Left cardiac atrium (tissue), 4 donors: ENCODE measurements at places on chromosomes 7 and 10. TPM values are rescaled to one million over a fixed set of nuclear protein-coding genes. Genes with fewer than 3 reads are reported as not detected.
A peak's percentile ranks its signal among the peaks of the same experiment; 100 is the strongest.

- DNase-seq: no peak
These were observed 15.8 kb upstream of the BPGM start for GRCh38 chr7:134630893-134631292.

DNA sequence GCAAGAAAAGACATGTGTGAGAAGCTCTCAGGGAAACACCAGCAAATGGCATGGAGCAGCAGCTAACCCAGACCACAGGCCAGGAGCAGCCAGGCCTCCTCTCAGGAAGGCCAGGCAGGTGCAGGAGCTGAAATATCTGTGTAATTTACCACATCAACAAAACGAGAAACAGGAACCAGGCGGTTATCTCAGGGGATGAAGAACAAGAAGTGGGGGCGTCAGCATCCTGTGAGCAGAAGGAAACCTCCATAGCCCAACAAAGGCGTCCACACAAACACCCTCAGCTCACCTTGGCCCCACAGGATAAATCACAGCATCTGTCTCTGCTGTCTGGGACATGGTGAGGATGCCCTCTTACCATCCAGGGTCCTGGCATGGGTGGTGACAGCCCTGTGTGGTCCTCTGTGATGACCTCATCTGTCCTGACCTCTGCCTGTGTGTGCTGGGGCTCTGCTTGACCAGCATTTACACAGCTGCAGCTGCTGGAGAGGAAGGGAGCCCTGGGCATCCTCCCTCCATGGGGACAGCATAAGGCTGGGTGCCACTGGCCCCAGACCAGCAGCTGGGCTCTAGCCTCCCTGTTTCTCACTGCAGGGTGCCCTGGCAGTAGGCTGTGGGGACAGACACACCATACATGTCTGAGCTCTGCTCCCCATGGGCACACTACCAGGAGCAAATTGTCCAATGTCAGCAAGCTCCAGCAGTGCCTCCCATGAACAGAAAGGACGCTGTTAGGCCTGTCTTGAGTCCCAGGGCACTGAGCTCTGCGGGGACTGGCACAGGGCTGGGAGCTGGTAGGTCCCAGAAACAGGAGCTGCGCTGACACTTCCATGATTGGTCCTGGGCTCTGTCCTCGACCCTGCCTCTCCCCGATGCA lies 34.6 kb downstream of the ANXA8 start:
- no peak for DNase-seq

GRCh38 chr7:75039709-75040108 lies 33.9 kb downstream of the RCC1L start:
- no peak for DNase-seq

DNA sequence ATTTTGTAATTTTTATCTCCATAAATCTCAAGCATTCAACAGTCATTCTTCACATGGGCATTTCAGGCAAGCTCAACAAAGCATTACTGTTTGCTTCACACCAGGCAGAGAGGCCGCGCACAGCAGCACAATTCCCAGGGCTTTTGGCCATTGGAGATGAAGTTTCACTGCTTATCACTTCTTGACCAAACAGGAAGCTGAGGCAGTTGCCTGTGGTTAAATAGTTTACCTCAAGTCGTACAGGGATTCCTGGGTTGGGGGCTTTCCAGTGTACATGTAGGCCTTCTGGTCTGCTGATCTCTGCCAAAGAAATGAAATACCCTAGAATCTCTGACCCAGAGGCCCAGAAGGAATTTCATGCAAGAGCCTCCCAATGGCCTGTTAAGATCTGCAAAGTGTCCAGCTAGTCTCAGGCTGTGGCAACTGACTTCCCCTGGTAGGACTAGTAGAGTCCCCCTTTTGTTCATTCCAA lies 11.2 kb upstream of the PRDX3 start:
- DNase-seq: no peak

DNA sequence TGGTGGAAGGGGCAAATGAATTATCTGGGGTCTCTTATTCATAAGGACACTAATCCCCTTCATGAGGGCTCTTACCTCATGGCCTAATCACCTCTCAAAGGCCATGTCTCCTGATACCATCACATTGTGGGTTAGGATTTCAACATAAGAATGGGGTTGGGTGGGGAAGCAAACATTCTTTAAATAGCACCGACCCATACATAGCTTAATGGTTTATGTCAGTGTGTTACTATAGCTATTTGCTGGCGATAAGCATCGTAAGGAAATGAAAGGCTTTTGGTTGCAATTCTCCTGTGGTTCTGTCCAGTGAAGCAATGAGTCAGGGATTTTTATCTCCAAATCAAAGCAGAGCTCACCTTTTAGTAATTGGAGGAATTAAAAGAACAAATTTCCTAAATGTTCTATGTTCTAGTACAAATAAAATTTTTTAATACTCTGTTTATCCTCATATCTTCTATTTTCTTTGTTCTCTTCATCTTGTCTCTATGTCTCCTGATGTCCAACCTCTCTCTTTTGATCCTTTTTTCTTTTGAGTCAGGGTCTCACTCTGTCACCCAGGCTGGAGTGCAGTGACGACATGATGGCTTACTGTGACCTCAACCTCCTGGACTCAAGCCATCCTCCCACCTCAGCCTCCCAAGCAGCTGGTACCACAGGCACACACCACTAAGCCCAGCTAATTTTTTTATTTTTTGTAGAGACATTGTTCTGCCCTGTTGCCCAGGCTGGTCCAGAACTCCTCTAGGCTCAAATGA lies 57.0 kb upstream of the GLCCI1 start:
- DNase-seq: no peak

GRCh38 chr7:77442636-77443035 lies 26.5 kb upstream of the GSAP start:
- DNase-seq: no peak

- no peak for DNase-seq
These were observed 7.5 kb downstream of the MPP7 start for GRCh38 chr10:28295336-28295735.

DNA sequence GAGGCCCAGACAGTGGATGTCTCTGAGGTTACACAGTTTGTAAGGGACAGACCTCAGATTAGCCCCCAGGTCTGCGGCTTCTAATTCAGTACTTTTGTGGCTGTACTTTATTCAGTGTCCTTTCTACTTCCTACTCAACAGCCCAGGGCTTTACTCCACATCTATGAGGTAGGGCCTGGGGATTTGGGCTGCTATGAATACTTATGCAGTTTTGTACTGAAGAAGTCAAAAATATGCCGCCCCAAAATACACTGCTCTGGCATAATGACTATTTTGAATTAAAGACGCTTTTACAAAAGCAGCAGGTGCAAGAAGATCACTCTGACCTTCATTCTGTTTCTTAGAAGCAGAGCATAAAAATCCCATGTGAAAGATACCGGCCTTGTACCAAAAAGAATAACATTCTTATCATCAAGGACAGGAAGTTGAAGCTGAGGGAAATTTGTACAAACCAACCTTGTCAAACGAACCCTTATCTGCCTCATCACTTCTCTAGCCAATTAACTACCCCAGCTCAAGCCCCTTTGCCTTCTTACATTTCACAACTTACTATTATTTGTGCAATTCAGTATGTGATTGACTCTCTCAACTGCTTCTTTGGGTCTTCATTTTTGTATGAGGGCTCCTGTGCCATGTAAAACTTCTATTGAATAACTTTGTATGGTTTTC lies 26.1 kb upstream of the TRUB1 start:
- no peak for DNase-seq

GRCh38 chr10:44352316-44353127 lies 32.4 kb downstream of the CXCL12 start:
- DNase-seq: peak; percentile 59

DNA sequence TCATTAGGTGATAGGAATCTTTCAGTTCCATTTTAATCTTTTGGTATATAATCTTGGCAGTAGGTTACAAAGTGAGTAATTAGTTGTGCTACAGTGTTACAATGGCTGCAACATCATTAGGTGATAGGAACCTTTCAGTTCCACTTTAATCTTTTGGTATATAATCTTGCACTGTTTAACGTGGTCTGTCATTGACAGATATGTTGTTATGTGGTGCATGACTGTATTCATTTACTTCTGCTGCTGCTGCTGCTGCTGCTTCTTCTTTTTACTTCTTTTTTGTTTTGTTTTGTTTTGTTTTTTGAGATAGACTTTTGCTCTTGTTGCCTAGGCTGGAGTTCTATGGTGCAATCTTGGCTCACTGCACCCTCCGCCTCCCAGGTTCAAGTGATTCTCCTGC lies 28.6 kb downstream of the ST7 start:
- DNase-seq: no peak

DNA sequence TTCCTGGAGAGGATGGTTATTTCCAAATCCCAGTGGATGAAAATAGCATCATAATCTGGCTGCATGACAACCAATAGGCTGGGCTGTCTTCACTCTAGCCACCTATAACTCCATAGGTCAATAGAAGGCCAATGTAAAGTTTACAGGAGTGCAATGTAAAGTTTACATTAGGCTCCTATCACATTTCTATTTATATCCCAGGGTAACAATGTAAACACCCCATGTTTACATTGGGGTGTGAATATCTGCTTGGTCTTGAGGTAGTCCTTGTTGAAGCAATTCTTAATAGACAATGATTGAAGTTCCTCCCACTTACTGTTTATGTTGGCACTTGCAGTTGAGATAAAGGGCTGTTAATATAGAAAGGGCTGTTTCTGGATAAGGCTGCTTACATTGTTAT lies 21.5 kb downstream of the CH25H start:
- no peak for DNase-seq

GRCh38 chr7:133477791-133478190 lies 224.9 kb downstream of the EXOC4 start:
- no peak for DNase-seq

- no peak for DNase-seq
These were observed 250.2 kb downstream of the SH2D4B start for GRCh38 chr10:80787952-80788351.

- DNase-seq: no peak
These were observed 209.9 kb downstream of the ZNF365 start for GRCh38 chr10:62583876-62584615.

GRCh38 chr7:152737833-152738232 lies 21.7 kb upstream of the ACTR3B start:
- no peak for DNase-seq

OR6B1 gene
- not detected for total RNA-seq

EMX2 gene
- 0.56 TPM for total RNA-seq

SCART1 gene
- 0.27 TPM for total RNA-seq

NOS3 gene
- 63.9 TPM for total RNA-seq

NPY gene
- not detected for total RNA-seq

SLC16A9 gene
- 1.2 TPM for total RNA-seq

HTR7 gene
- 0.31 TPM for total RNA-seq
